Activated CD4-positive, alpha-beta T cell treated with anti-CD3 and anti-CD28 coated beads for 1 hour (primary cell): ENCODE measurements at places on chromosomes 5 and 9.

DNA sequence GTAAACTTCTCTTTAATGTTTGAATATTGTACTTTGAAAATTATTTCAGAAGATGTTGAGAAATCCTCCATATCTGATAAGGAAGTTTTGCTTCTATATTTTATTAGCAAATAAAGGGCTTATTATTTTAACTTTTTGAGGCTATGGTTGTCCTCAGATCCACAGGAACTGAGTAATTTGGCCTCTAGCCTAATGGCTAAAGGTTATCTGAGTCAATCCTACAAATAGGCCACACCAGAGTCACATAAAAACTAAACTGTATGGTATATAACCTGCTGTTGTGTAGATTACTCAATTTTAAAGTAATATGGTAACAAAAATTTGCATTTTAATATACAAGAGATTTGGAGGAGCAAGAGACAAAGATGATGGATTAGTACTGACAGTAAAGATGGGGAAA lies 549.2 kb upstream of the GRAMD2B start:
- no peak for DNase-seq

- no peak for DNase-seq
Measured at GRCh38 chr9:35698231-35698630, 8.5 kb upstream of the TPM2 start.

GRCh38 chr5:101590384-101590783 lies 687.3 kb upstream of the ST8SIA4 start:
- DNase-seq, result no peak

DNA sequence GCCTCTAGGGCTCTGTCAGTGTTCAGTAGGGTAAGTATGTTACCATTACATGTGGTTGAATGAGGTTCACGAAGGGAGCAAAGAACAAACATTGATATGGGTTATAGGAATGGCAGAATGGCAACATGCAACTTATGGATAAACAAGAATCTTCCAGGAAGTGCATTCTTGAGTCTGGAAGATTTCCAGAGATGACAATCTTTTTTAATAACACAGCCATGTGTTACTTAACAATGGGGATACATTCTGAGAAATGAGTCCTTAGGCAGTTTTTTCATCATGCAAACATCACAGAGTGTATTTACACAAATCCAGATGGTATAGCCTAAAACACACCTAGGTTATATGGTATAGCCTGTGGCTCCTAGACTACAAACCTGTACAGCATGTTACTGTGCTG lies 9.1 kb upstream of the SLC28A3 start:
- no peak for DNase-seq

GRCh38 chr9:34502891-34503290 lies 19.9 kb downstream of the ENHO start:
- DNase-seq, result no peak

DNA sequence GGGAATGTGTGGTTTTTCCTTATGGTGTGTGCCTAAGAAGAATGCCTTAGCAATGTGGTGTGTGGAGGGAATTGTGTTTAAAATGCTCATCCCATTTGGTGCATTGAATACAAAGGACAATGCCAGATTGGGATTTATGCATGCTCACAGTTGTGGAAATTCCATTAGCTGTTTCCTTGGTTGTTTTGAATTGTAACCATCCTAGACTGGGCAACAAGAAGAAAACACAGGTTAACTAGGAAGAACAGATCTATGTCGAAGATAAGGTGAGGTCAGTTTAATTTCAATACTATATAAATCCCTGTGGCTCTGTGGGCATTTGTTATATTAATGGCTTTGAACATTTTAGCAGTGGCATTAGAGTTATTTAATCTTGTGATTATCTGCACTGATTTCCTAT lies 266.8 kb downstream of the MAT2B start:
- no peak for DNase-seq

DNA sequence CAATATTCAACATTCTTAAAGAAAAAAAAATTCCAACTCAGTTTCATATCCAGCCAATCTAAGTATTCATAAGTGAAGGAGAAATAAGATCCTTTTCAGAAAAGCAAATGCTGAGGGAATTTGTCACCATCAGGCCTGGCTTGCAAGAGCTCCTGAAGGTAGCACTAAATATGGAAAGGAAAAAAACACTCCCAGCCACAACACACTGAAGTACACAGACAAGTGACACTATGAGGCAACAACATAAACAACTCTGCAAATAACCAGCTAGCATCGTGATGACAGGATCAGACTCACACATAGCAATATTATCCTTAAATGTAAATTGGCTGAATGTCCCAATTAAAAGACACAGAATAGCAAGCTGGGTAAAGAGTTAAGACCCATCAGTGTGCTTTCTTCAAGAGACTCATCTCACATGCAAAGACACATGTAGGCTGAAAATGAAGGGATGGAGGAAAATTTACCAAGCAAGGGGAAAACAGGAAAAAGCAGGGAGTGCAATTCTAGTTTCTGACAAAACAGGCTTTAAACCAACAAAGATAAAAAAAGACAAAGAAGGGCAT lies 33.1 kb downstream of the ANKRD33B start:
- no peak for DNase-seq

- DNase-seq, result no peak
Measured at GRCh38 chr5:78203815-78204214, 90.7 kb downstream of the AP3B1 start.

GRCh38 chr5:62309107-62309506 lies 3.1 kb downstream of the KIF2A start:
- no peak for DNase-seq

DNA sequence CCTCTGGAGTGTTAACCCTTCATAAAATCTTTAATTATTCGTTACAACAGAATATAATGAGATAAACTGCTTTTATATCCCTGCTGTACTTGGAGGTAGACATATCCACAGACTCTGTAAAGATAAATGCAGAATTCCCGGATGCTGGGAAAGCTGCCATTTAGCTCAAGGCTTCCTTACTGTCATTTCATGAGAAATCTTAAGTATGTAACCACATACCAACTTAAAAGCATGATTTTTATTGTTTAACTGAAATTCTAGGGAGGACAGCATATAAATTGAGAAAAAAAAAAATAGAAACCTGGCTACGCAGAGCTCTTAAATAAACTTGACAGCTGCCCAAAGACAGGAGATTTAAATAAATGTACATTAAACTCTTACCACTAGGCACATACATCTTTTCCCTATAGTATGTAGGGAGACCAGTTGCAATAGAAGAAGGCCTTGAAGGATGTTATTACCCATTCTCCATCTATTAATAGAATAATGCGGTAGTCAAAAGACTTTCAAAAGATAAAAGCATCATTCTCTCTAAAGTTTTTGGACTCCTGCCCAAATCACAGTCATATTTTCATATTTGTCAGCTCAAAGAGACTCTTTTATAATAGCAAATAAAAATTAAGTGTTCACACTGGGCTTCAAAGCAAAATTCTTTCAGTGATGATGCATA lies 373.8 kb downstream of the NDUFS4 start:
- no peak for DNase-seq

GRCh38 chr5:176620333-176620981 lies 9.9 kb downstream of the SNCB start:
- no peak for DNase-seq

GRCh38 chr5:75707911-75708509 lies 9.2 kb downstream of the POC5 start:
- no peak for DNase-seq

DNA sequence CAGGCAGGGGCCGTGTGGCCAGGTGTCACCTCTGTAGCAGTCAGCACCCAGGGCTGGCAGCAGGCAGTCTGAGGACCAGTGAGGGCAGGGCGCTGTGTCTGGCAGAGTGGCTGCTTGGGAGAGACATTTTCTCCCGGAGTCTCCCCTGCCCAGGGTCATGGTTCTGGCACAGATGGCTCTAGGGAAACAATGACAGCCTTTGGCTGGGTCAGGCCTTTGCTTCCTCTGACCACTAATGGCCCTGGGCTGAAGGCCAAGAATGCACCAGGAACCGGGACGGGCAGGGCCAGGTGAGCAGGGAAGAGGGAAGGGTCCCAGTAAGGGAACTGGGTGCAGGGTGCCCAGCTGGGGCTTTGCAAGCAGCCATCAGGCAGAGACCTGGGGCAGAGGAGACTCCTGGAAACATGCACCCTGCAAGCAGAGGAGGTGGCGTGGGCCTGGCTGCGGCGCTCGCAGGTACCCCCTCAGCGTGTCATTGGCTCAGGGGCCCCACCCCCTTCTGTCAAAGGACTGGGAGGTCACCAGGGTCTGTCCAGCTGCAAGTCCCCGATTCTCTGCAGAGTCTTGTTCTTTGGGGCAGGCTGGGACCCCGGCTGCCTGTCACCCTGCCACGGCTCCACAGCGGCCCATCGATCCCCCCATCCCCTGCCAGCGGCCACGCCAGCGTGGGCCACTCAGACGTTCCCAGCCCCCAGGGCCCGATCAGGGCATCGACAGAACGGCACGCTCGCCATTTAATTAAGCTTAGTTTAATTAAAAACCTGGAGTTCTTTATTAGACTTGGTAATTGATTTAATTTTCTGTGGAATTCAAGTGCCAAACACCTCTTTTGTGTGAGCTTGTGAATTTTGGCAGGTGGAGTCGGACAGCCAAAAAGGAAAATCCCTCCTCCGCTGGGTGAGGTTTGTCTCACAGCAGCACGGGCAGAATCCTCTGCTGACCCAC lies 18.9 kb upstream of the TMEM250 start:
- no peak for DNase-seq

DNA sequence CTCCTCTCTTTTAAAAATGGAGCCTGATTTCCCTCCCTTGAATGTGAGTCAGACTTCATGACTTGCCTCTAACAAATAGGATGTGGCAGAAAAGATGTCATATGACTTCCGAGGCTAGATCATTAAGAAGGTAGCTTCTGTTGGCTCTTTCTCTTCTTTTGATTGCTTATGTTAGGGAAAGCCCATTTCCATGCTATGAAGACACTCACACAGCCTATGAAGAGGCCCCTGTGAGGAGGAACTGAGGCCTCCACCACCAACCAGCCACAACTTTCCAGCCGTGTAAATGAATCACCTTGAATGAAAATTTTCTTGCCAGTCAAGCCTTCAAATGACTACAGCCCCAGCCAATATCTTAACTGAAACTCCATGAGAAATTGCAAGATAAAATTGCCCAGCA lies 413.4 kb downstream of the TMEM38B start:
- no peak for DNase-seq

DNA sequence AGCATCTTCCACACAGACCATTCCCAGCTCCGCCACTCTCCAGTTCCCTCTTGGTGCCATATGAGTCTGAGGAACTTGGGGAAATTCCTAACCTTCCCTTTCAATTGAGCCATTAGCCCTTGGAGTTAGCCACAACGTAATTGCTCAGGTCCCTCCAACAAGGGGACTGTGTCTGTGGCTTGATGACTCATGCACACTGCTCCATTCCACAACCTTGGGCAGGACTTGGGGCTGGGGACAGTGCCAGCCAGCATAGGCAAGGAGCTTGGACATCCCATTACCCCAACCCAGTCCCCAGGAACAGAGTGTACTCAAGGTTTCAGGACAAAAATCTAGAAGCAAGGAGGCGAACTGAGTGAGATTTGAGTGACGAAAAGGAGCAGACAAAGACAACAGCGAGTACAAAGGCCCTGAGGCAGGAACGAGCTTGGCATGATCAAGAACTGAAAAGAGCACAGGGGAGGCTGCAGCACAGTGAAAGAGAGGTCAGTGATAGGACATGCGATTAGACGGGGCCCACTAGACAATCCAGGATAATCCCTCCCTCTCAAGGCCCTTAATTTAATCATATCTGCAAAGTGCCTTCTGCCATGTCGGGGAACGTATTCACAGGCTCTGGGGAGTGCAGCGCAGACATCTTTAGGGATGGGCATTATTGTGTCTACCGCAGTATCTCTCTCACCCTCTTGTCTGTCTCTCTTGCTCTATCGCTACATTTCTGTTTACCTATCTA lies 16.0 kb upstream of the JADE2 start:
- DNase-seq, result no peak

GRCh38 chr5:111461255-111461671 lies 51.1 kb downstream of the STARD4 start:
- no peak for DNase-seq

GRCh38 chr9:33106827-33107621 lies 30.6 kb upstream of the SMU1 start:
- no peak for DNase-seq

- DNase-seq, result no peak
Measured at GRCh38 chr9:90965226-90966030, 163.8 kb downstream of the SYK start.

DNA sequence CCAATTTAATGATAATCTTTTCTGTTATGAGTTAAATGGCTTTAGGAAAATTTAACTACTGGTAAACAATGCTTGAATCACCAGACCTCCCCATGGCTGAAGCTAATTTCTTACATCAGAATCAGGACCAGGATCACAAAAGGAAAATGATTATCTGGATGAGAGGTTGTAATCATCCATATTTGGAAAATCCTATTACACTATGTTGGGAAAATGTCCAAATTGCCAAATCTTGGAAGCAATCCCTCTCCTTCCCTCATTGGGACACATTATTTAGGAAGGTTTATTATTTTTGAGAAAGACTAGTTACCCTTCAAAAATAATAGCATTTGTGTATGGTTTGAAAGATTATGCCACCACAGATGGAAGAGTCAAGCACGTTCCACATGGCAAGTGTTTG lies 130.7 kb upstream of the MINAR2 start:
- no peak for DNase-seq

DNA sequence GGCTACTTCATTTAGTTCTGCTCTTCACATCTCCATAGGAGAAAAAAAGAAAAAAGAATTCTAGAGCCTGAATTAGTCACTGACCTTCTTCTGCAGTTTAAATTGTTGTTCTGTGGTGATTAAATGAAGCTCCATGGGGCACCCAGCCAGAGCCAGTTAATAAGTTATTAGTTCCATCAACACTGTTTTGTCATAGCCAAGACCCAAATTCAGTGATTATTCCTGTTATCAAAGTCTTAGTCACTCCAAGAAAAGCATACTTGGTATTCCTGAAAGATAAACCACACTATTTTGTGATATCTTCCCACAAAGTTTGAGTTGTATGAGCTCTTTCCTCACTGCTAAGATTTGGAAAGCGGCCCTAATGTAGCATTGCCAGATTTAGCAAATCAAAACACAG lies 134.8 kb upstream of the RGMB start:
- DNase-seq, result no peak

GRCh38 chr9:129305246-129305645 lies 127.2 kb upstream of the IER5L start:
- DNase-seq, result no peak

DNA sequence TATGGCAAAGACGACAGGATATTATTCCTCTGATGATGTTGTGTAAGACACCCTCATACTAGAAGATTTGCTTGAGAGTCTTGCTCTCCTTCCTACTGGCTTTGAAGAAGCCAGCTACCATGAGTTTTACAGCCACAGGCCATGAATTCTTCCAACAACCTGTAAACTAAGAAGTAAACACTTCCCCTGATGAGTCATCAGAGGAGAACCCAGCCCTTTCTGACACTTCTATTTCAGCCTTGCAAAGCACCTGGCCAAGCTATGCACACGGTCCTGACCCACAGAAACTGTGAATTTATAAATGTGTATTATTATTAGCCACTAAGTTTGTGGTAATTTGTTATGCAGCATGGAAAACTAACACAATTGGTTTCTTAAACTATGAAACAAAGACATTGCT lies 288.8 kb upstream of the ADAMTSL1 start:
- DNase-seq, result no peak
